ENCODE measurements at places on chromosomes 2 and 18. TPM values are rescaled to one million over a fixed set of nuclear protein-coding genes. Genes with fewer than 3 reads are reported as not detected.

COL4A4 gene
- not detected for polyA plus RNA-seq

CNDP1 gene
- 11.9 TPM for polyA plus RNA-seq

OTX1 gene
- not detected for polyA plus RNA-seq

OSR1 gene
- 12.2 TPM for polyA plus RNA-seq

CFLAR gene
- polyA plus RNA-seq, result 50.0 TPM

ANKRD30BL gene
- not detected for polyA plus RNA-seq

GKN2 gene
- polyA plus RNA-seq, result not detected

FARP2 gene
- polyA plus RNA-seq, result 25.7 TPM

C2orf92 gene
- polyA plus RNA-seq, result 16.7 TPM

LONRF2 gene
- polyA plus RNA-seq, result 1.5 TPM

CHRNG gene
- not detected for polyA plus RNA-seq

GLS gene
- polyA plus RNA-seq, result 621 TPM

FEZ2 gene
- polyA plus RNA-seq, result 31.3 TPM

ZC3H6 gene
- 1.6 TPM for polyA plus RNA-seq

SDC1 gene
- 38.9 TPM for polyA plus RNA-seq

DSC1 gene
- not detected for polyA plus RNA-seq

HADHA gene
- 145 TPM for polyA plus RNA-seq

TNFAIP6 gene
- 0.67 TPM for polyA plus RNA-seq

LAMA3 gene
- 9.7 TPM for polyA plus RNA-seq

ZSWIM2 gene
- polyA plus RNA-seq, result not detected

CCDC68 gene
- 36.5 TPM for polyA plus RNA-seq

SLC14A1 gene
- polyA plus RNA-seq, result not detected

SEPTIN10 gene
- polyA plus RNA-seq, result 24.0 TPM

KCNG3 gene
- polyA plus RNA-seq, result not detected

ESPNL gene
- 0.54 TPM for polyA plus RNA-seq

FOXD4L1 gene
- not detected for polyA plus RNA-seq

IL1RN gene
- 0.44 TPM for polyA plus RNA-seq

MBD5 gene
- polyA plus RNA-seq, result 6.2 TPM

CYTIP gene
- polyA plus RNA-seq, result 19.8 TPM

KCNG2 gene
- polyA plus RNA-seq, result 0.10 TPM

CD28 gene
- polyA plus RNA-seq, result 1.0 TPM

MDH1B gene
- not detected for polyA plus RNA-seq

ZNF516 gene
- polyA plus RNA-seq, result 4.6 TPM

BCS1L gene
- 42.7 TPM for polyA plus RNA-seq

TTR gene
- polyA plus RNA-seq, result 2,731 TPM

RPRM gene
- polyA plus RNA-seq, result not detected

MC5R gene
- polyA plus RNA-seq, result 5.0 TPM

C2orf81 gene
- polyA plus RNA-seq, result 0.22 TPM

RUFY4 gene
- polyA plus RNA-seq, result 0.25 TPM

DYNAP gene
- not detected for polyA plus RNA-seq

CXCR1 gene
- not detected for polyA plus RNA-seq

Measured in small intestine (tissue), 16 donors.